ENCODE measurements at places on chromosomes 6 and 20.

- DNase-seq: no peak
Observed at GRCh38 chr20:59961423-59961822, 3.2 kb downstream of the CDH26 start.

GRCh38 chr20:34337982-34338726 is 24.9 kb upstream of the ITCH start:
- no peak for DNase-seq

GRCh38 chr6:19204445-19204844 is 632.7 kb upstream of the ID4 start:
- DNase-seq: no peak

- peak; percentile 20 for DNase-seq
Observed at GRCh38 chr20:46979603-46980241, 85.1 kb downstream of the EYA2 start.

- DNase-seq: no peak
Observed at GRCh38 chr6:157376706-157377230, 4.2 kb upstream of the ZDHHC14 start.

- DNase-seq: no peak
Observed at GRCh38 chr6:73803562-73804241, 107.7 kb downstream of the CD109 start.

DNA sequence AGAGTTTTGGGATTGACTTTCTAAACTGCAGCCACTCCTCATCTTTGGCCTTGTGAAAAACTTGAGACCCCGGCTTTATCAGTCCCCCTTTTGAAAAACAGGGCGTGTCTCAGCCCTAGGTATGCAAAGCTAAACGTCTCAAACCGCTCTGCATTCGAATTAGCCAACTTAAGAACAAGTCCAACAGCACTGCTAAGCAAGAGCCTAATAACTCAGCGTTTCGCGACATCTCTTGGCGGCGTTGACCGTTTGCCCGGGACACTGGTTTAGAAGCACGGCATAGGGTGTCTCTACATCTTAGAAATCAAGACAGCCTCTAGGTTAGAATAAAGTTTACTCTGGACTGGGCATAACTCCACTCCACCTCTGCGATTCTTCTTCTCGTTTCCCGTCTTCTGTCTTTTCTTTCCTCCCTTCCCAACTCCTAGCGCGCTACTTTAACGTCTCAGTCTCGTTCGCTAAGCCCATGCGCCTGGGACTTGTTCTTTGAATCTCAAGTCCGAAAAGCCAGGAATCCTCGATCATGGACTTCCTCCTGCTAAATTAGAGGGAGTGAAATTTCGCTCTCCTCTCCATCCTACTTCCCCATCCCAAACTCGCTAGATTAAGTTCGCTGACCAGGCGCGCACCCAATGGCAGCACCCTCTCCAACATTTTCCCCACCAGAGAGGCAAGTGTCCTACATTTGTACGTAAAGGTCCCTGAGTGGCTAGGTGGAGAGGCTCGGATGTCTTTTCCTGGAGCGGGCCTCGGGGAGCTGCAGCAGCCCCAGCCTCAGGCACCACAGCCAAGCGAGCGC is 10.5 kb upstream of the TFAP2A start:
- no peak for DNase-seq

DNA sequence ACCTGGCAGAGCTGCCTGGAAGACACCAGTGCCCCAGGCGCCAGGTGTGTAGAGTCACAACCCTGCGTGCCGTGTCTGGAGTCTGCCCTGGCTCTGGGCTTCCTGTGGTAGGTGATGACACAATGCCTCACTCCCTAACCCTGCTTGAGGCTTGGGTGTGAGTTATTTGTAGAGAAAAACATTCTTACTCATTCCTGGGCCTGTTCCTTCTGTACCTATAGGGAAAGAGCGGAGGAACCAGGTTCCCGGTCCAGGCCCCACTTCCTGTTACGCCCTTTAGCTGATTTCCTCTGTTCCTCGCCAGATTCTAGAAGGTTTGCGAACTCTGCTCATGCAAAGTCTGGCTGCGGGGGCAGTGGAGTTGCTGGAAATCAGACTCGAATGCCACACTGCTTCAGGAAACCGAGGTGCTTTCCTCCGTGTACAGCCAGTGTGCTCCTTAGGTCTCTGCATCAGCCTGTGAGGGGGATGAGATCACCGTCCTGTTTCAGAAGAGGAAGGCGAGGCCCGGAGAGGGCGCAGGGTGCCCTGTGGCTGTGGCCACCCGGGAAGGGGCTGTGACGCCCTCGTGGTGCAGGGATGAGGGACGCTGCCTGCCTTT is 67.1 kb upstream of the DUSP22 start:
- DNase-seq: peak; percentile 74

DNA sequence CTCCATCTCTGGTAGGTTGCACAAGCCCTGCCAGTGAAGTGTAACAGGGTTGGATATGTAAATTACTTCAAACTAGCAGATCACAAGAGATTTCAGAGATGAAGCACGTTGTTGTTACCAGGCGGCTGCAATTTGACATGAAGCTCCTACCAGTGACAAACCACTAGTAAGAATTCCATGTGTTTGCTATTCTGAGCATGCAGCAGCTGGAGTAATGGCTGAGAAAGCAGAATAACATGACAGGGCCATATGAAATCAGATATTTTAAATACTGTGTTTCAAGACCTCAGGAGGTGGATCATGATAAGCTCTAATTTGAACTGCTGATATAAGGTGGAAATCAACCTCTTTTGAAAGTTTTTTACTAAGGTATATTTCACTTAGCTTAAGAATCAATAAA is 11.4 kb downstream of the RIN2 start:
- no peak for DNase-seq

GRCh38 chr6:75250552-75250951 is 7.0 kb upstream of the COX7A2 start:
- no peak for DNase-seq

DNA sequence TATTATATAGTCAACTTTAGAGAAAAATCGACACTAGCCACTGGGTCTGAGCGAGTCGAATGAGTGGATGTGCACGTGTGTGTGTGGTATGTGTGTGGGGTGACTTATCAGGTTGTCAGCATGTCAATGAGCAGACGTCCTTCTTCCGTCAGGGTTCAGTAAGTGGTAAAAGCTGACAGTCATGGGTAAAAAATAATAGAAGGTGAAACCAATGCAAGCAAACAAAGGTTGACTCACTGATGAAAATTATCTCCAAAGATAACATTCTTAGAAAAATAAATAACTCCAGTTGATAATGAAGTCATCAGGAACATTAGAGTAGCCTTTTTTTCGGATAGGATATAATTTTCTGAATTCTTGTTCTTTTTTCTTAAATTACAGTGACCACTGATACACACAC is 243.8 kb upstream of the FOXQ1 start:
- DNase-seq: no peak

DNA sequence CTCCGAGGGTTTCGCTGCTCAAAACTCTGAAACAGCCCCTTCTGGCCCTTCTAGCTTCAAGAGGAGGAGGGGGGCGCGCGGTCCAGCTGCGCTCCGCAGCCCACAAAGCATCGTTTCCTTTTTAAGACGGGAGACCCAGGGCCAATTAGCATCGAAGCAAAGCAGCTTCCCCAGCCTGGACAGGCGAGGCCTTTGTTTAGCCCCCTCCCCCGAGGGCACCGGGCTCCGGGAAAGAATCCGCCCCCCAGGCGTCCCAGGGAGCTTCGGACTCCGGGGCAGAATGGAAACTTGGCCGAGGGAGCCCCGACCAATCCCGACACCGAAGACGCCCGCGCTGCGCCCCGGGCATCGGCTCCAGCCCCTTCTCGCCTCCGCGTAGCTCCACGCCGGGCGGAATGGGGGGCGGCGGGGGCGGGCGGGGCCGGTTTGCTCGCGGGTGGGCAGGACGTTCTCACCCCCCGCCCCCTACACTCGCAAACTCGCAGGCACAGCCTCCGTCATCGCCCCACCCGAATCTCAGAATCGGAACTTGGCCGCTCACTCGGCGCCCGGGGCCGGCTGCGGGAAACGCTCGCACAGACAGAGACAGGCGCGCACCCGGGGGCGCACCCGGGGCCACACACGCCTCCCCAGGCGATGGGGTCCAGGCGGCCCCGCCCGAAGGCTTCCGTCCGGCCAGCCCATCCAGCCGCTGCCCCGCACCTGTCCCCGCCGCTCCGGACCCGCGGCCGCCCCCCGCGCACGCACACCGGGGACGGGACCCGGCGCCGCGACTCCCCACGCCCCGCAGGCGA is 628 bp downstream of the NKAIN4 start:
- DNase-seq: no peak

DNA sequence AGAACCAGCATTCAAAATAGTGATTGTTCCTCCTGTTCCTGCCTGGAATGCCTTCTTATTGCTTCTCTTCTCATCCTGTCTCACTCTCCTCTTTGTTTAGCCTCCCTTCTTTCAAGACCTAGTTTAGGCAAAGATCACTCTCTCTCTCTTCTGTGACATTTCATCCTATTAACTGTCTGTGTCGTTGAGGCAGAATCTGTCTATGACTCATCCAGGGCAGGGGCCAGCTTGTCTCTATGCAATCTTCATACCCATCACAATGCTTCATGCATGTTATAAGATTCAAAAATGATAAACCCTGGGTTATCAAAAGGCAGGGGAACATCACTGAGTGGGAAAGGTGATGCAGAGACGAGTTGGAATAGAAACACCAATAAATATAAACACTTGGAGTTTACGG is 32.2 kb upstream of the FOXA2 start:
- no peak for DNase-seq

All from activated naive CD8-positive, alpha-beta T cell treated with anti-CD3 and anti-CD28 coated beads for 36 hours (primary cell).